ENCODE measurements at places on chromosomes 13 and 19.

DNA sequence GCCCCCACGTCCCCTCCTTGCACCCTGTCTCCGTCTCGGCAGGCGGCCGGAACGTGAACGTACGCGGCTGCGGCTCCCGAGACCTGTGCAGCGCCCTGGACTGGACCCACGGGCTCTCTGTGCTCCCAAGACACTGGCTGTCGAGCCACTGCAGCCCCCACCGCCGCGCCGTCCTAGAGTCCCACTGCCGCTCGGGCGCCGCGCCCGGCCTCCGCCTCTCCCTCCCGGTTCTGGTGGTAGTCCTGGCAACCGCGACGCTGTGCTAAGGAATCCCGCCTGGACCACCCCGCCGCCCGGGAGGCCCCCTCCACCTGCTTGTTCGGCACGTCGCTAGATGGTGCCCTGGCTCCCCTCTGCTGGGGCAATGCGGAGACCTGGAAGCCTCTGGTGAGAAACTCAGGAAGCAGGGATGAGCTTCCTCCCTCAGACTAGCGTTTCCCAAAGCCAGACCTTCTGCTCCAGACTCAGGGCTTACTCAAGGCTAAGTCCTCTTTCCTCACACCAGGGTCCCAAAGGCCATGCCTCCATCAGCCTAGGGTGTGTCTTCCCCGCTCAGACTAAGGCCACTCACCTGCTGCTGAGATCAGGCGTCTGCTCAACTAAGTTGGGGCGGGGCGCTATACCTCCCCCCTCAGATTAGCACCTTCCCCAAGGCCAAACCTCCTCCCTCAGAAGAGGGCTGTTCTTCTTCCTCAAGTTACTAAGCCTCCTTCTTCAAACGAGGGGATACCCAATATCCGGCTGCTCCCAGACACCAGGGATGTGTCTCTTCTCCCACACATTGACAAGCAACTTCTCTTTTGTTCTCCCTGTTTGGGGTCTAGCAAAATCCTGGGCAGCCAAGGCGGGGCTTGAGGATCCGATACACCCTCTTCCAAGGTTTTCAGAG lies 16.1 kb upstream of the IRGC start:
- no peak for DNase-seq

DNA sequence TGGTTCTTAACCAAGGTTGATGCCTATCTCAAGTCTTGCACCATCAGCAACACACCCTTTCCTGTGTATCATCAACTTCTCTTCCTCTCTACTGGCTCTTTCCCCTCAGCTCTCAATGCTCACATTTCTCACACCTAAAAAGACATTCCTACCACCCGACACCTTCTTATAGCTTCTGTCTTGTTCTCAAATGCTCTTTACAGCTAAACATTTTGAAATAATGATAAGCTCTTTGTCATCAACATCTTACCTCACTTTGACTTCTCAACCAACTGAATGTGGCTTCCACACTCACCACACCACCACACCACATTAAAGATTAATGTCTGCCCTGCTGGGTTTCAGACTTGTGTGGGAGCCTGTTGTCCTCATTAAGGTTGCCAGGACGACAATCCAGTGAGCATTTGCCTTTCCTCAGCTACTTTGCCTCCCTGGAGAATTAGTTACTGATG lies 67.8 kb downstream of the RXFP2 start:
- no peak for DNase-seq

DNA sequence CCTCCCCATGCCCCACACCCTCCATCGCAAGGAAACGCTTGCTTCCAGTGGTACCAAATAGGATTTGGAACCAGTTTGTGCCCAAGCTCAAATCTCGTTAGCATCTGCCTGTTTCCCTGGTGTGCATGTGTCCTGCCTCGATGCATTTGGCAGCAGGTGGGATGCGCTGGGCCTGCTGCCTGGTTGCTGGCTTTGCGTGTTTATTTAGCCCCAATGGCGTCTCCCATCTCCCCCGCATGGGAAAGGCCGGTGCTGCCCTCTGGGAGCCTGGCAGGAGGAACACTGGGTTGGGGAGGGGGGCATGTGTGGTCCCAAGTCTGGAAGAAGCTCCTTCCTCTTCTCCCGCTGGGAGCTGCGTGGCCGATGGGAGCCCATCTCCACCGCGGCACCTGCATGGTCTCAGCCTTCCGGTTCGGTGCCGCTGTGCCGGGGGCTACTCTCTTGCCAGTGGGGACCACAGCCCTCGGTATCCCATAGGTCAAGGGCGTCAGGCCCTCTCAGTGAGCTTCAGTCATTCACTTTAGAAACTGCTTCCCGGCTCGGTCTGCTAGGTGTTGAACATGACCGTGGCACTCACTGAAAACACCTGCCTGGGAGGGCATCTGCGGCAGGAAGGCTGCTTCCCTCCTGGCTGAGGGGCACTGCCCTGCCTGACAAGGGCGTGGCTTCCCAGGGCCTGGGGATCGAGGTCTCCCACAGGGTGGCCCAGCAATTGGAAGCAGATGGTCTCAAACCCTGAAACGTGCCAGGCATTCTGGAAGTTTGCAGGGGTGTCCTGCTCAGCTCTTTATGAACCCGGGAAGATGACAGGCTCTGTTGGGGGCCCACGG lies 11.8 kb upstream of the F7 start:
- DNase-seq = no peak

DNA sequence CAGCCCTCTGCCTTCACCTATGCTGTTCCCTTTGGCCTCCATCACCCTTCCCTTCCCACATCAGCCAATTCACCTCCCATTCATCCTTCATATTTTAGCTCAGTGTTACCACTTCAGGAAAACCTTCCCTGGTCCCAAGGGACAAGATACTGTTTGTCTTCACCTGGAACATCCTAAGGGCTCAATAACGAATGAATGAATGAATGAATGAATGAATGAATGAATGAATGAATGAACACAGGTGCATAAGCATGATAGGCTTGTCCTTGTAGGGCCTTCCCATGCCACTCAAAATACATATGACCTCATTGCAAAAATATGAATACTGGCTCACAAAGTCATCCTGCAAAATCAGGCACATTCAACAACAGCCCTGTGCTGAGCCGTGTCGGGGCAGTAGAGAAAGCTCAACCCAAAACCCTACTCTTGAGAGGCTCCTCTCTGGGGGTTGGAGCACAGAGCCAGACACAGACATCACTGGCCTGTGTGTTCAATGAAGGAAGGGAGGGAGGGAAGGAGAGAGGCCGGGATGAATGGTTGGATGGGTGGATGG lies 33.7 kb upstream of the TPM4 start:
- no peak for DNase-seq

DNA sequence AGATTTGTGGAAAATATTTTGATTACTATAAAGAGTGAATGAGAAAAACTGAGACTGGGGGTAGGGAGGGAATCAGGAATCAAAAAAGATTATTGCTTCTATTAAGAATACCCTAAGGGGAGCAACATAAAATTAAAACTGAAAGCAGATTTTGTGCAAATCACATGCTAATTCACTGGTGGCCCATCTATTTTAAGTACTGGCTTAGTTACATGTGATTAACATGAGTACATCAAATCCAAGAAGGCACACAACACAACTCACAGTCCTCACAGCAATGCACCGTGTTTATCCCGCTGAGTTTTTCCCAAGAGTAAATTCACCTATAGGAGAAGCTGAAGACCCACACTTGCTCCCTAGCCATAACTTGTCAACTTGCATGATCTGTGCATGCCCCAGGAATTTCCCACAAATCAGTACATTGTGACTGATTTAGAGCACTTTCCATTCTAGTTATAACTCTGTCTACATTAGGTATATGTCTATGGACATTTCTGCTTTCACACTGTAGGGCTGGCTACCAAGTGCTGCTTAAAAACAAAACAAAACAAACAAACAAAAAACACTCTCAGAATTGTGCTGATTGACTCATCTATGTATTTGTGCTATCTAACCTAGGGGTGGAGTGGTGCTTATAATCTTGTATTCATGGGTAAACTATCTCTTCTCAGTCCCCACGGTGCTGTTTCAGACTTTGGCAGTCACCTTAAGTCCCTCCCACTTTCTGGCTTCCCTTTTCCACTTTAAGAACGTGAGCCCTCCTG lies 24.3 kb downstream of the AMER2 start:
- no peak for DNase-seq

GRCh38 chr13:45747071-45747470 lies 45.0 kb downstream of the CBY2 start:
- no peak for DNase-seq

DNA sequence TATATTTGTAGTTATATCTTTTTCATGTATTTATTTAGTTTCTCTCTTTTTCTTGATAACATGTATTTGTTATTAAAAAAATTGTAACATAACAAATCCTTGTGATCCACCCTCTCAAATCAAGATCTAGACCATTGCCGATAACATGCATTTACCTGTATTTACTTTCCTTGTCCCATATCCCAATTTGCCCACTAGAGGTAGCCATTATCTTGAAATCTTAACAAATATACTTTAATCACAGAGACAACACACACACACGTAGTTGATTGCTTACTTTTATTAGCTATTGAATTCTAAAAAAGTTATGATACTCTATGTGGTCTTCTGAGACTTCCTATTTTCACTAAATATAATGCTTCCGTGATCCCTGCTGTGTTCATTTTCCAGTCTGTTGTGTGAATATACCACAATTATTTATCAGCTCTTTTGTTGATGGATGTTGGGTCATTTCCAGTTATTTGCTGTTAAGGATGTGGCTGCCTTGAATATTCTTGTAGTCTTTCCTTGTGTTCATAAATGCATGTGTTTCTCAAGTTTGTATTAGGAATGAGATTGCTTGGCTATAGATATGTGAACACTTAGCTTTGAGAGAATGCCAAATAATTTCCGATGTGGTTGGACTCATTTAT lies 31.3 kb upstream of the ZMYM2 start:
- DNase-seq = no peak

DNA sequence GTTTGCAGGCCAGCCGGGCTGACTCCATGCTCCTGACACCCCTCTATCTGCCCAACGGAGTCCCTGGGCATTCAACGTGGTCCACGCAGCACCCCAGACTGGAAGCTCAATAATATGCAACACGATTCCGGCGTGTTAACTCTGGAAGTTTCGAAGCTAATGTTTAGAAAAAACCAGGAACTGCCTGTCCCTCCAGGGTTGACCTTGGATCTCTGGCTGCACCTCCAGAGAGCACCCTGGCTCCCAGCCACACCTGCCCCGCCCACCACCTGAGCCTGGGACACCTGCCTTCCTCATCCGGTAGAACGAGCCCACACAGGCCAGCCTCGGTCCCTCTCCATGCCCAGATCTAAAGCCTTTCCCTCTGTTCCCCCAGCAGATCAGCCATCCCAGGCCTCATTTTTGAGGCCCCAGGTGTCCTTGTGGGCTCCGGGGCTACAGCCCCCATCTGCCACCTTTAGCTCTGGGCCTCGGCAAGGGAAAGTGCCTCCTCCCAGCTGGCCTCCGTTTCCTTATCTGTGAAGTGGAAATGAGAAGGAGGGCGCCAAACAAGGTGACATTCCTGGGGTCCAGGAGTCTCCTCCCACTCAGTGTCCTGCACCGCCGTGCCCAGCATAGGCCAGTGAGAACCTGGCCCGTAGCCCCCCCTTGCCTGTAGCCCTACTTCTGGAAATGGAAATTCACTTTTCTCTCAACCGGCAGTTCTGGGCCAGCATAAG lies 38.7 kb downstream of the KLF2 start:
- DNase-seq = no peak

DNA sequence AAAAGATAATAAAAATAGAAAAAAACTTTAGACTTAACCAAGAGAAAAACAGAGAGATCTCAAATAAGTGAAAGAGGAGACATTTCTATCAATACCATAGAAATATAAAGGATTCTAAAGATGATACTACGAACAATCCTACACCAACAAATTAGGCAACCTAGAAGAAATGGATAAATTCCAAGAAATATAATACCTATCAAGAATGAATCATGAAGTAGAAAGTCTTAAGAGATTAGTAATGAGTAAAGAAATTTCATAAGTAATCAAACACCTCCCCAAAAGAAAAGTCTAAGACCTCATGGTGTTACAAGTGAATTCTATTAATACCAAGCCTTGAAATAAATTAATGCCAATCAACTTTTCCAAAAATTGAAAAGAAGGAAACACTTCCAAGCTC lies 1584.5 kb upstream of the MIR17HG start:
- DNase-seq = no peak

GRCh38 chr19:8146877-8147581 lies 2.4 kb downstream of the FBN3 start:
- DNase-seq = no peak

GRCh38 chr13:94520001-94520400 lies 40.5 kb upstream of the DCT start:
- no peak for DNase-seq

- no peak for DNase-seq
Measured at GRCh38 chr13:106276876-106277275, 258.6 kb downstream of the EFNB2 start.

GRCh38 chr13:74969419-74969818 lies 512.5 kb downstream of the TBC1D4 start:
- DNase-seq = no peak

DNA sequence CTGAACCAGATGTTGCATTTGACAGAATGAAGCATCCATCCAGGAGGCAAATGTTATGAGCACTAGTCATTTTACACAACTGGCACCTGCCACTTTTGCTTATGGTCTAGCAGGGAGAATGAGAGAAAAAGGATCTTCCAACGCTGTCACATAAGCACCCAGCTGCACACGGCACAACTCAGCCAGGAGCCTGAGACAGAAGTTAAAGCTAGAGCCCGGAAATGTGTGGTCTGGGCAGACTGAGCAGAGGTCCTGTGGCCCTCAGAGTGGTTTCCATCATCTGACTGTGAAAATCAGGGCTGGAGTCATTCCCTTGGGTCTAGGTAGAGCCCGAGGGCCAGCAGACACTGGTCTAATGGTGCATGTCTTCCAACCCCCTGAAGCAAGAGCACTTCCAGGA lies 78.4 kb upstream of the XPO4 start:
- no peak for DNase-seq

DNA sequence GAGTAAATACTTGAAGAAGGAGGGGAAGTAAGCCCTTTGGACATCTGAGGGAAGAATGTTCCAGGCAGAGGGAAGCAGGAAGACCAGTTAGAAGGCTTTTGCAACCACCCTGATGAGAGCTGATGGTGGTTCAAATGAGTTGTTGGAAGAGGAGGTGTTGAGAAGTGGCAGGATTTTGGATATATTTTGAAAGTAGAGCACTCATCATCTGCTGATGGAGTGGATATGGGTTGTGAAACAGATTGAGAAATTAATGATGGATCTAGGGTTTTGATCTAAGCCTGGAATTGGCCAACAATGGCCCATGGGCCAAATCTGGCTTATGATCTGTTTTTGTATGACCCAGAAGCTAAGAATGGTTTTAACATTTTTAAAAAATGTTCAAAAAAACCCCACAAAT lies 230.7 kb downstream of the NDFIP2 start:
- no peak for DNase-seq

DNA sequence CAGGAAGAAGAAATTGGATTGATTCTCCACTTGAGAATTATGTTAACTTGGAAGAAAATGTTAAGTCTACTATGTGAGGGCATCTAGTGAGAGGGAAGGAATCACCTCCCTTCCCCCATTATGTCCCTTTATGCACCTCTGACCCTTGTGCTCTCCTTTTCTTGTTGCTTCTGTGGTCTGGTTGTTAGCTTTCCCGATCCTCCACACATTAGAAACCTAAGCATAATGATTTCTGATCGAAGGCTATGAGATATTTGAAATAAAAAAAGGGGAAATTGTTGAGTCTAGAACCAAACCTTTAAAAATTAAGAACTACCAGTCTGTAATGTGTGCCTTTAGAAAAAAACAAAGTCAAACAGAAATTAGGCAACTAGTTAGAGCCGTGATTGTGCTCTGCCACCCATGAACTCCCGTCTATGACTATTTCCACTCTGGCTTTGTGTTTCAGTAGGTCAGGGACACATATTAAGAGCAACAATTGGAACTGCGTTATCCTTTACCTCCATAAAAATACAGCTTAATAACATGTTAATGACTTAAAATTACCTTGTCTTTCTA lies 463 bp upstream of the GPC6 start:
- DNase-seq = no peak
